C1 segment of cervical spinal cord (tissue), 14 donors: ENCODE measurements at places on chromosomes 3 and 15.

DNA sequence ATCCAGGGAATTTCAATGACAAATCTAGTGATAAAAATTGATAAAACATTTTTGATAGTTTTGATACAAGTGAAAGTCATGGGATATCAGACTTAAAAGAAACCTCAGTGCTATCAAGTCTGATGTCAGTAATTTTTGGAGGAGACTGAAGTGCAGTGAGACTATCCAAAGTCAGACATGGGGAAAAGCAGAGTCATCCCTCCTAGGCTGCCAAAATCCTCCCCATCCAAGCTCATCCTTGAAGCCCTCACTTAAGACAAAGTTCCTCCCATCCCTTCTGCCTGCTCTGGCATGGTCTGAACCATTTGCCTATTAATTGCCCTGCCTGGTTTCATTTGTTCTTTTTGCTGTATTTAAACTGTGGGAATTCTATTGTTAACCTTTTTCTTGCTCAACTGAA lies 456.9 kb upstream of the UBE2E2 start:
- DNase-seq: no peak

GRCh38 chr15:70593795-70594194 lies 169.6 kb downstream of the UACA start:
- DNase-seq: no peak

DNA sequence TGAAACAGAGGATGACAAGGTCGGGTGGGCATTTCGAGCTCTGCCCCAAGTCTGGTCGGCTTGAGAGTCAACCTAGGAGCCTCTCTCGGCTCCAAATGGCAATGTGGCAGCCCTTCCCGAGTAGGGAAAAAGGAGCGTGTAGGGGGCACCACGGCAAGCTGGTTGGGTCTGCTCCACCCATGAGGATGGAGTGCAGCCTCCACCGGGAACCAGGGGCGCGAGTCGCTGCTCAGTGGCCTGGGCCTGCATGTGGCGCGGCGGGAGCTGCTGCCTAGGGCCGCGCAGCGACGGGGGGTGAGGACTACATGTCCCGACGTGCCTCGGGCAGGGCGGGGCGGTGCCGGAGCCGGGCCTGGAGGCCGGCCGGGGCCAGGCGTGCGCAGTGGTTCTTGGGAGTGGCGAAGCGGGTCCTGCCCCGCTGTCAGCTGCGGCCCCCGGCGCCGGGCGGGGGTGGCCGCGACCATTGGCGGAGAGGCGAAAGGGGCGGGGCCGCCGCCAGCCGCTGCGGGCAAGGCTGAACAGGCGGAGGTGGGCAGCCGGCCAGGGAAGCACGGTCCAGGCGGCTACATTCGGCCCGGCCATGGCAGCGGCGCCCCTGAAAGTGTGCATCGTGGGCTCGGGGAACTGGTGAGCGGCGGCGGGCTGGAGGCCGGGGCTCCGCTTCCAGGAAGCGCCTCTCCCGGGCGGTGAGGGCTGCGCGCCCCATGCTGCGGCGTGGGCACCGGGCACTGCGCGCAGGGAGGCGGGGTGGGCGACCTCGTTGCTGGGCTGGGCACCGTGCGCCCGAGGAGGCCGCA lies at the start of gene GPD1L:
TSS of gene GPD1L (plus strand) at position 489 of the 797 bp plus-strand sequence. CDS start at position 581, 92 bp downstream.
- DNase-seq: peak; percentile 92

GRCh38 chr3:194879991-194880939 lies 194.6 kb downstream of the FAM43A start:
- peak; percentile 59 for DNase-seq

DNA sequence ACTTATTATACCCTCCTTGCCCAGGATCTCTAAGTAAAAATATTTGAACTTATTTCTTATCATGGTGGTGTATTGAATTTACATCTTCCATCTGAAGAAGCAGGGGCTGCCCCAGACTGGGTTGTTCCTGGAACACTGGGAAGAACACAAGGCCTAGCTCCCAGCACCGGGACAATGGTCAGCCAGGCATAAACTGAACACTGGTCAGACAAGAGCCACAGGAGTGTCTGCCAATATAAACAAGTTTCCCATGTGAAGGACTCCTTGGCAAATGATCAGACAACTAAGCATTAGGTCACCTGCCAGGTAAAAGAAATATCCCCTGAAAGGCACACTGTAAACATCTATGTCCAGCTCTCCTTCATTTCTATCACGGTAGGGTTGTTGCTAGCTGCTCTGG lies 172.4 kb downstream of the ATP8B4 start:
- DNase-seq: no peak

DNA sequence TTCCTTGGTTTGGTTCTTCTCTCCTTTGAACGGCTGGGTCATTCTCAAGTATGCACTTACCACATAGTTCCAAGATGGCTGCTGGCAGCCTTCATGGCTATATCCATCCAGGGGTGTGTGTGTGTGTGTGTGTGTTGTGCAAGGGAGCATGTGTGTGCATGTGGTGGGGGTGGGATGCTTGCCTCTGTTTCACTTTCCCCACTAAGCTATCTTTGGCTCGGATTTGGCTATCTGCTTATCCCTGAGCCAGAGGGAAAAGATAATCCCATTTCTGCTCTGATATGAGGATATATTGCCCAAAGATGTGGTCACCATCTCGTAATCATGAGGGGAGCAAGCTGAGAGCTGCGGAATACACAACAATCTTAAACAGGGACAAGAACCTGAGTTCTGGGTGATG lies 26.2 kb downstream of the ANAPC13 start:
- DNase-seq: no peak

DNA sequence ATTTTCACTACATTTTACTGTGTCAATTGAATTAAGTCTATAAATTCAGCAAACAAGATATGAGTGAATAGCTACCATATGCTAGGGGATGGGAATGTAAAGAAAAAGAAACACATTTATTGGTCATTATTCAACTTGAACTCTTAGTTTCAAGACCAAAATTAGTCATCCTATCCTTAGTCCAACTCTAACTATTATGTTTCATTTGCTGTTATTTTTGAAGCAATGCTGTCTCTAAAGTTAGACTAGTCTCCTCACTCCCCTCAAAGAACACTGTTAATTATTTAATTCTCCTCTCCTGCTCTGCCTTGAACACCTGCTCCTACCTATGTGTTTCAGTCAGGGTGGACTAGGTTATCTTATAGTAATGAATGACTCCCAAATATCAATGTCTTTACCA lies 920.9 kb downstream of the TUSC7 start:
- DNase-seq: no peak

GRCh38 chr15:77630956-77631744 lies 1.6 kb downstream of the LINGO1 start:
- DNase-seq: peak; percentile 34

GRCh38 chr3:79543218-79543982 lies 224.4 kb downstream of the ROBO1 start:
- no peak for DNase-seq

GRCh38 chr3:197494366-197495058 lies 61.3 kb downstream of the BDH1 start:
- no peak for DNase-seq

DNA sequence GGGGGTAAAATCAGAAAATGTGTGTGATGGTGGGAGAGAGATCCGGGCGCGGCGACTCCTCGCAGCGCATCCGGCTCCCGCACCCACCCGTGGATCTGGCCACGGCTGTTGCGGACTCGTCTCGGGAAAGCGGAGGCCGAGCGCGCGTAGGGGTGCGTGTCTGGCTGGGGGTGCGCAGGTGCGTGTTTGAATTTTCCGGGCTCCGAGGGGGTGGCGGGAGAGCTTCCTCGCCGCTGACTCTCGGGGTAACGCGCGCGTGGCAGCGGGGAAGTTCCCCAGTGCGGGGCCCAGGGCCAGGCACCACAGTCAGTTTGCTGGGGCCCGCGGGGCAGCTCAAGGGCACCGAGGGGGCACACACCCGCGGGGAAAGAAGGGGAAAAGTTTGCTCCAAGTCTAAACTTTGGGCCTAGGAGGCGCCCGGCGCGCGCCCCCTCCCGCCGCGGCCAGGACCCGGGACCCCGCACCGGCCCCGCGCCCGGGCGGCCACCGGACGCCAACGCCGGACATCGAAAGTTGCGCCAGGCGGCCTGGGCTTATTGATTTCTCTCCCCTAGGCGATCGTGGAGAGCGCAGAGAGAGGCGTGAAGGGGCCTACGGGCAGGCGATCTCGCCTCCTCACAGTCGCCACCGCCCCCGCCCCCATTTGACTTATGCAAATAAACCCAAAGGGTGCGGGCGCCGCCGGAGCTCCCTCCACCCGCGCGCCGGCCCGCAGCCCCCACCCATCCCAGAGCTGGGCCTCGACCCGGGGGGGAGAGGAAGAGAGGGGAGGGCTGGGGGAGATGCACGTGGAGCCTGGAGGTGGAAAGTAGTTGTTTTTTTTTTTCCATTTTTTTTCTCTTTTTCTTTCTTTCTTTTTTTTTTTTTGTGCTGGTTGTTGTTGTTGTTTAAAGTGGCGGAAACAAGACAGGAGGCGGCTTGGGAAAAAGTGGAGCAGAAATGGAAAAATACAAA lies 639 bp downstream of the FOXP1 start:
- peak; percentile 53 for DNase-seq

DNA sequence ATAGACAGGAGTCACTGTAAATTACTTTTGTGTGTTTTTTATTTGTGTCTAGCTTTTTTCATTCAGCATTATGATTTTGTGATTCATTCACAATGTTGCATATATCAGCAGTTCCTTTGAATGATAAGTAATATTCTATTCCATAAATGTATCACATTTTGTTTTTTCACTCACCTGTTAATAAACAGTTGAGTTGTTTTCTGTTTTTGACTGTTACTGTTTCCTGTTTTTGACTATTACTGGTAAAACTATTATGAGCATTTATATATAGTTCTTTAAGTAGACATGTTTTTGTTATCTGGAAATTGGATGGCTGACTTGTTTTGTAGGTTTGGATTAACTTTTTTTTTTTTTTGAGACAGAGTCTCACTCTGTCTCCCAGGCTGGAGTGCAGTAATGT lies 138.4 kb downstream of the RSRC1 start:
- no peak for DNase-seq

DNA sequence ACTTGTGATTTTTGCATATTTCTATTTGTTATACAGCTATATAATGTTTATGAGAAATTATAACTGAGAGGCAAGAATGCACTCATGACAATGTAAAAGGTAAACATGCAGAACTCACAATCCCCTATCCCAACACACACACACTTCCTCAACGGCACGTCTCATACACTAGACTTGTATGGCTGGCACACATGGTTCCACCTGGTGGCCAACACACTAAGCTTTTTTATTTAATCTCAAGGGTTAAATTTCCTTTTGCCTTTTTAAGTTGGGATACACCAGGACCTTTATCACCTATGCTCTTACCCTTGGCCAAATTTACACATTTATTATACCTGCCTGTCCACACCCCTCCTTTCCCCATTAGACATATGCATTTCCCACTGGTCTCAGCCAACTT lies 88.6 kb upstream of the PSMD6 start:
- no peak for DNase-seq

- no peak for DNase-seq
Measured at GRCh38 chr3:169562988-169563774, 100.3 kb downstream of the MECOM start.

- DNase-seq: no peak
Measured at GRCh38 chr3:123298903-123299302, 97.2 kb downstream of the SEC22A start.

- no peak for DNase-seq
Measured at GRCh38 chr3:129684270-129684669, 77.8 kb upstream of the PLXND1 start.

DNA sequence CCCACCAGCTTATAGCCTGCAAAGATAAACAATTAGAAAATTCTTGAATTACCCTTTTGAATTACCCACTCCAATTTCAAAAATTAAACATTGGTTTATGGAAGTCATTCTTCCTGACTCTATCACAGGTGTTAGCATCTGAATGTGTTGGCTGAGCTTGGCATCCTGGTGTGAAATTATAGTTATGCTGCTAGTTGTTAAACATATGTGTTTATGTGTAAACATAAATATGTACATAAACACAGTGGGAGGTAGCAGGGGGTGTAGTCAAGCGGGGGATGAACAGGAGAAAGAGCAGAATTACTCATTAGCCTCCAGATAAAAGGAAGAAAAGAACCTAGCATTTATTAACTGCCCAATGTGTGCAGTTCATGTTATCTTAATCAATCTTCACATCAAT lies 530.2 kb downstream of the MCTP2 start:
- DNase-seq: no peak

- DNase-seq: no peak
Measured at GRCh38 chr3:197417911-197418618, 119.7 kb upstream of the DLG1 start.

DNA sequence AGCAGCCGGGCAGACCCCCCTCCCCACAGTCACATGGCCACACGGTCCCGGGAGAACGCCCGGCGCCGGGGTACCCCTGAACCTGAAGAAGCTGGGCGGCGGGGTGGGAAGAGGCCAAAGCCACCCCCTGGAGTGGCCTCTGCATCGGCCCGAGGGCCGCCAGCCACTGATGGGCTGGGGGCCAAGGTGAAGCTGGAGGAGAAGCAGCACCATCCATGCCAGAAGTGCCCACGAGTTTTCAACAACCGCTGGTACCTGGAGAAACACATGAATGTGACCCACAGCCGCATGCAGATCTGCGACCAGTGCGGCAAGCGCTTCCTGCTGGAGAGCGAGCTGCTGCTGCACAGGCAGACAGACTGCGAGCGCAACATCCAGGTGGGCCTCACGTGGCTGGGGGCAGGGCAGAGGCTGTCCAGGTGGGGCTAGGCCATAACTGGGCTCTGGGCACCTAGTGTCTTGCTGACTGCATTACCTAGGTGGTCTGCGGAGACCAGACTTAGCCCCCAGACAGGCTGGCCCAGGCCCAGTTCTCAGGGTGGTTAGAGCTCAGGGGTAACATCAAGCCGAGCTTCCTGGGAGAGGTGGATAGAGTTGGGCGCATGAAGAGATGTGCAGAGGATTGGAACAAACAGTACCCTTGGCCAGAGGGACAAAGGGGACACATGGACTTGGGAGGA lies 6.1 kb downstream of the ZBTB47 start:
- no peak for DNase-seq

- DNase-seq: no peak
Measured at GRCh38 chr3:83946554-83946953, 1012.2 kb upstream of the CADM2 start.

- DNase-seq: no peak
Measured at GRCh38 chr15:46365572-46365971, 730.7 kb downstream of the SQOR start.

DNA sequence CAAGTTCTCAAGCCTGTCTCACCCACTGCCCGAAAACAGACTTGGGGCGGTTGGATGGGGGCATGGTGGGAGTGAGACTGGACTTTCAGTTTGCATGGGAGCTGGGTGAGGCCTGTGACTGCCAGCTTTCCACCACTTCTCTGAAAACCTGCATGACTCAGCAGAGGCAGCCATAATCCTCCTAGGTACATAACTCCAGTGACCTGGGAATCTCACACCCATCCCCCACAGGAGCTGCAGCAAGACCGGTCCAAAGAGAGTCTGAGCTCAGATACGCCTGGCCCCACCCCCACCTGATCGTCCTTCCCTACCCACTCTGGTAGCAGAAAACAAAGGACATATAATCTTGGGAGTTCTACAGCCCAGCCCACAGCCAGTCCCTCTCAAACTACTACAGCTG lies 107.2 kb downstream of the NSMCE3 start:
- no peak for DNase-seq

DNA sequence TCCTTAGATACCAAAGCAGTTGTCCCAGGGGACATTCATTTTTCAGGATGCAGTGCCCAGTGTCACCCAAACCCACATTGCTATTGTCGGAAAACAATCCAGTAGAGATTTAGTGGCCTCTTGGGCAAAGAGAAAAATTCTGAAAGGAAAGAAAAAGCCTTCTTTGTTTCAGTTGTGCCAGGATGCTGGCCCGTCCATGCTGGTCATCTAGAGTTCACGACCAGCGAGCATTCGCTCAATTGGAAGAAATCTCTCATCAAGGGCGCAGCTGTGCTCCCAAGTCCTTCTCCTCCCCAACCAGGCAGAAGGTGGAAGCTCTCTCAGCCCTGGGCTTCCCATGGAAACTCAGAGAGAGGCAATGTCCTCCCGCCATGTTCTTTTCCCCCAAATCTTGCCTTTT lies 123.7 kb downstream of the MTHFS start:
- DNase-seq: no peak

GRCh38 chr15:53611145-53611920 lies 148.1 kb downstream of the WDR72 start:
- no peak for DNase-seq
